ENCODE measurements at places on chromosomes 1 and 21.

- DNase-seq: no peak
These were observed 24.0 kb upstream of the GALNT2 start for GRCh38 chr1:230043081-230043480.

DNA sequence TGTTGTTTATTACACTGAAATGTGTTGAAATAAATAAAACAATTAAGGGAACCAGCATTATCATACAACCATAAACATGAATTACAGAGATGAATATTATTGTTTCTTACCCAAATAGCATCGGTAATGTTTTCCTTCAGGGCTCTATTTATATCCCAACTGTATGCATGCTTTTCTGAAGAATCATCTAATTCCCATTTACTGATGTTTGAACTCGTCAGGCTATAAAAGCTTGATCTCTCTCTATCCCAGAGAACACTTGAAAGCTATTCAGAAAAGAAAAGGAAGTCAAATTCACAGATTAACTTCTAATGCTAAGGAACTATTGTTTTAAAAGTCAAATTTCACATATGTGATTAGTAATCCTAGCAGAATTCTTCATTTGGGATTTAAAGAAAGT lies 12.4 kb downstream of the NUP133 start:
- DNase-seq: no peak

DNA sequence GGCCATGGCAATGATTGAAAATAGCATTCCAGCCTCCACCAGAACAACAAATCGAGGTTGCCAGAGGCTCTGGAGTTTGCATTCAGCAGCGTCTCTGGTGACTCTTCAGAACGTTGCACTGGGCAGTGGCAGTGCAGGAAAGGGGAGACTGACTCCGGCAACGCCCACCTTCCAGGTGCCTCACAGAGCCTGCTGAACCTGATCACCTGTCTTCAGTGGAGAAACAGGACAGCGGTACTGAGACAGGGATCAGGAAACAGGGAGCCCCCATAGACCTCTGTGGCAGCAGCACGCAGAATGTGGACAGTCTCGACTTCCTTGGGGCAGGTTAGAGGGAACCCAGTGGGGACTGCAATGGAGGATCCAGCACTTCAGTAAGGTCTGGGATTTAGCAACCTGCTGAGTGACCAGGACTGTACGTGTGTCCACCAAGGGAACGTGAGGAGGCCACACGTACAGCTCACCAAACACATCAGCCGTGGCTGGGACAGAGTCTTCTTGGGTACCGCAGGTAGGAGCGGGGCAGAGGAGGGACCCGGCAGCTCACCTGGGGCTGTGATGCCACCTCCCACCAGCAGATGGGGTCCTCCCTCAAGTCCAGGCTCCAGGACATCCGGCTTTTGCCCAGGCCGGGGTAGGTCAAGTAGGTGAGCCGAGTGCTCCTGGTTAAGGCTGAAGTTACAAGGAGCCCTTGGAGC lies 128.6 kb downstream of the PRDM2 start:
- no peak for DNase-seq

- DNase-seq: no peak
These were observed 14.9 kb downstream of the TTC34 start for GRCh38 chr1:2786329-2787162.

GRCh38 chr21:34942911-34943310 lies 106.2 kb downstream of the RUNX1 start:
- no peak for DNase-seq

GRCh38 chr1:243819438-243819839 lies 30.6 kb downstream of the AKT3 start:
- DNase-seq: no peak

DNA sequence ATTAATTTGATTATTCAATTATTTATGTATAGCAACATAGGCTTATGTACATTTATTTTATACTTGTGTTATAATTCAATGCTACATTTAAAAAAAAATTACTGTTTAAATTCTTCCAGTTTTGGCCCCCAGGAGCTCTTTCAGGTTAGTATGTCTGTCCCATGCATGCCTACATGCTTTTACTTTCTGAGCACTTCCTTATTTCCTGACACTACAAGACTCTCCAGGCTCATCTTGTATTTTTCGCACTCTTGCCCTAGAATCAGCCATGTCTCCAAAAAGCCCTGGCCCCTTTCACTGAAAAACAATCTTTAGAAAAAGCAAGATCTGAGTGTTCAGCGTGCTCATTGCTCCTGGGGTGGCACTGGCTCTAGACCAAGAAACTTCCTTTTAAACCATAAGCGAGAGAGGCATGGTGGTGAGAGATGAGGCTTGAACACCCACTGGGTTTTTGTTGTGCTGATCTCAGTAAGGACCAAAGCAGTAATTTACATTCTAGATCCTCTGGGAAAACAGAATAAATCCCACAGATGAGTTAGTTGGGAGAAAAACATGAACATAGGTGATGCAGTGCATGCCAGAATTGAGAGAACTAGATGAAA lies 95.0 kb downstream of the SLC30A10 start:
- no peak for DNase-seq

GRCh38 chr1:51189421-51190073 lies 46.5 kb upstream of the RNF11 start:
- DNase-seq: peak; percentile 91

GRCh38 chr1:174364996-174365736 lies 82.6 kb upstream of the GPR52 start:
- no peak for DNase-seq

DNA sequence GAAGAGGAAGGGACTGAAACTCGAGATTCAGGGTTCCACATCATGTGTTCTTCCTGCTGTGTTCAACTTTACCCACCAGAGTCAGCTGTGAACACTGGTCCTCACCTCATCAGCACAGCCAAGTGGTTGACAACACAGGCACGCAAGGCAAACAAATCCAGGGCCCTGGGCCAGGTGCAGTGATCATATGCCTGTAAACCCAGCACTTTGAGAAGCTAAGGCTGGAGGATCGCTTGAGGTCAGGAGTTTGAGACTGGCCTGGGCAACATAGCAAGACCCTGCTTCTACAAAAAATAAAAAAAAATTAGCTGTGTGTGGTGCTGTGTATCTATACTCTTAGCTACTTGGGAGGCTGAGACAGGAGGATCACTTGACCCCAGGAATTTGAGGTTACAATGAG lies 8.4 kb upstream of the XKR8 start:
- no peak for DNase-seq

GRCh38 chr21:38493549-38494250 lies 4.6 kb downstream of the ERG start:
- DNase-seq: no peak

GRCh38 chr1:1426496-1427105 lies 5.5 kb upstream of the ANKRD65 start:
- DNase-seq: no peak

- DNase-seq: no peak
These were observed 97.6 kb downstream of the ATP1A1 start for GRCh38 chr1:116470671-116471070.

- no peak for DNase-seq
These were observed 264.6 kb upstream of the B3GALT2 start for GRCh38 chr1:193451001-193451400.

- DNase-seq: no peak
These were observed 2.1 kb upstream of the FOXD2 start for GRCh38 chr1:47435506-47436303.

GRCh38 chr1:64935551-64936155 lies 30.7 kb downstream of the JAK1 start:
- no peak for DNase-seq

- DNase-seq: no peak
These were observed 43.7 kb downstream of the HLX start for GRCh38 chr1:220922951-220923350.

GRCh38 chr1:4144349-4144971 lies 244.4 kb upstream of the C1orf174 start:
- DNase-seq: no peak

GRCh38 chr21:46641656-46642055 lies 6.2 kb downstream of the PRMT2 start:
- no peak for DNase-seq

- DNase-seq: no peak
These were observed 61.7 kb downstream of the LGR6 start for GRCh38 chr1:202255343-202255742.

GRCh38 chr1:237998581-237998980 lies 107.9 kb upstream of the ZP4 start:
- no peak for DNase-seq

- no peak for DNase-seq
These were observed 27.7 kb downstream of the CHAF1B start for GRCh38 chr21:36412916-36413315.

- DNase-seq: peak; percentile 20
These were observed 750 bp downstream of the NECAP2 start for GRCh38 chr1:16441282-16441665.

DNA sequence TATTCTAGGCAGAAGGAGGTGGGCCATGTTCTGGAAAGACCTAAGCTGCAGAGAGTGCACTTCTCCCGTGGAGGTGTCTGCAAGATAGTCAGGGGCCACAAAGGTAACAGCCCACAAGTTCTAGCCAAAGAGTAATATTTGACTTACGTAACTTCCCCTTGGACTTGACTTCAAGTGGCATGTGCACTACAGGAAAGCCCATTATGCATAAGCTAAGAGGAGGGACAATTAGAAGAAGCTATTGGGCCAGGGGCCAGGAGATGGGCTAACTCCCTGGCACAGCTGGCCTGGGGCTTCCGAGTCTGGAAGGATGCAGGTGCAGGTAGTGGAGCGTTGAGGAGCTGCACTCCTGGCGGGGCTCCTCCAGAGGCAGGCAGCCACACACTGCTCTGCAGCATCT lies 58.3 kb downstream of the ERG start:
- no peak for DNase-seq

DNA sequence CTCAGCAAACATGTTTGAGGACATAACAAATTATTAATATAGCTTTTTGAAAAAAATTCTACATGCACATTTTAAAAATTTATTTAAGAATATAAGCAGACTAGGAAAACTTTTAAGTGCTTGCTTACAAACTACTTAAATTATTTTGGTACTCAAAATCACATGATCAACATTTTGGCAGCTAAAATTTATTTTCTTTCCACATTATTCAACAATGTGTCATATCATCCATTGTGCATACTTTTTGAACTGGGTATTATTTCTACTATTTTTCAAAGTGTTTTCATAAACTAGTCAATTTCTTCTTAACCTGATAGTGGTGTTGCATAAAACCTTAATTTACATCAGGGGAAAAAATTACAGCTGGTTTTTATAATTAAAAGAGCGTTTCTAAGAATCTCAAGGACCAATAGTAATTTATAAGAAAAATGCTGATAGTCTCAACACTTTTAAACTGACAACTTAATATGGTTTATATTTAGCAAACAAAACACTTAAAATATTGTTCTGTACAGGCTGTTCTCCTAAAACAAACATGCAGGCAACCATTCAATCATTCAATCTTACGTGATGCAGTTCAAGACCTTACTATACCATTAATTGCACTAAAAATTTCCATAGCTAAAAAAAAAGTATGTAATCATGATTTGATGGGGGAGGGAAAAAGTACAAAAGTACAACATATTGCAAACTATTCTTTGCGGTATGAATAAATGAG lies 105.0 kb downstream of the GPATCH2 start:
- peak; percentile 63 for DNase-seq

- DNase-seq: peak; percentile 63
These were observed 18.5 kb downstream of the NCF2 start for GRCh38 chr1:183571678-183572268.

GRCh38 chr1:101239095-101240040 lies 2.5 kb downstream of the S1PR1 start:
- no peak for DNase-seq

DNA sequence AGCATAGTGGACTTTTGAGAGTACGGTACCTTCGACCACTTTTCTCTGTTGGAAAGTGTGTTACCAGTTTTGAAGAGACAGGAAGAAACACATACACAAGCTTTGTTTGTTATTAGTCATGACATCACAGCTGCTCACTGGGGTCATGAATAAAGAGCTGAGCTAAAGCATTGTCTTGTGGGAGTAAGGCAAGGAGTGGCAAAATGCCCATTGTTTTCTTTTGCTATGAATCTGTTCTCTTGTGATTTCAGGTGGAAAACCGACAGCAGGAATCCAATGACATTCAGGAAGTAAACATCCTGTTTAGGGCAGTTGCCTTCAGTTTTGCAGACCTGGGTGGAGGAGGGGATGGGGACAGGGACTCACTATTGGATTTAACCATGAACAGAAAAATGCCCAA lies 66.2 kb downstream of the RGL1 start:
- peak; percentile 75 for DNase-seq

All from fibroblast of the aortic adventitia (primary cell).